ENCODE measurements at places on chromosomes 5 and 9.

DNA sequence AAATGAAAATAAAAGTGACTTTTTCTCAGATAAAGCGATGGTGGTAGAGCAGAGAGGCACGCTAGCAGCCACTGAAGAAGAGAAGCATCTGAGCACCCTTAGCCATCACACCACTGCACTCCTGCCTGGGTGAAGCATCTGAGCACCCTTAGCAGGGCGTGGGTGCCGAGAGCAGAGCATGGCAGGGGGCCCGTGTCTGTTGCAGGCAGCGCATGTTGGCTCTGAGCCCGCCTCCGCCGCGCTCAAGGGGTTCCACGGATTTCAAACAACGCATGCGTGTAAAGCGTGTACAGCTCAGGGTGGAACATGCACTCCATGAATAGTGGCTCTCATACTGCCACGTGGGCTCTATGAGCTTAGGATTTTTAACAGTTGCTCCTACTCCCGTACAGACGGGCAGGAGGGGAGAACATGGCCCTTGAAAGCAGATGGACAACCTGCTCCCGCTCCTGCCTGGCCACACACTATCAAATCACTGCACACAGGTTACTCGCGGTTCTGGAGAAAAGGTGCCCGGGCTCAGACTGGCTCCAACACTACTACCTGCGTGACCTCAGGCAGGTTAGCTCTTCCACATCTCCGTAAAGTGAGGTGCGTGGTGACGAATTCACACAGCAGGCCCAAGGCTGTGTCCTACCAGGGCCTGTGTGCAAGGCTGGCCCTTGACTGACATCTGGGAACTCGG, 12.1 kb downstream of the LRRC14B start:
- no peak for DNase-seq

GRCh38 chr5:53971131-53971530, 339.2 kb downstream of the ARL15 start:
- DNase-seq: no peak

DNA sequence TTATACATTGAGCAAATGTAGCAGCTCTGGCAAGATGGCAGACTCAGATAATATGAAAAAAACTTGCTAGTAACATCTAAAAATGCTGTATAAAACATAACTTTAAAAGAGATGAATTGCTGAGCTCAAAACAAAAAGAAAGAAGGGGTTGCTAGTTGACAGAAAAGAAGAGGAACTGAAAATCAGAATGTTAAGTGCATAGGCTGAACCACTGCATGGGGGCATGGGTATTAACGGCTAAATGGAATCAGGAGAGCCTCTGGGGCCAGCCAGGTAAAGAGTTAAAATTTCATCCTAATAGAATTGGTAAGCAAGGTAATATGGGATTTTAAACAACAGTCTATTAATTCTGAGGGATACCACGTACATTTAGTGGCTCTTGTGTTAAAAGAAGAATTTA, 146.8 kb downstream of the SMC2 start:
- DNase-seq: no peak

GRCh38 chr5:170313344-170313743, 15.8 kb upstream of the LCP2 start:
- no peak for DNase-seq

GRCh38 chr9:133165452-133165730, 1.7 kb upstream of the GBGT1 start:
- no peak for DNase-seq

DNA sequence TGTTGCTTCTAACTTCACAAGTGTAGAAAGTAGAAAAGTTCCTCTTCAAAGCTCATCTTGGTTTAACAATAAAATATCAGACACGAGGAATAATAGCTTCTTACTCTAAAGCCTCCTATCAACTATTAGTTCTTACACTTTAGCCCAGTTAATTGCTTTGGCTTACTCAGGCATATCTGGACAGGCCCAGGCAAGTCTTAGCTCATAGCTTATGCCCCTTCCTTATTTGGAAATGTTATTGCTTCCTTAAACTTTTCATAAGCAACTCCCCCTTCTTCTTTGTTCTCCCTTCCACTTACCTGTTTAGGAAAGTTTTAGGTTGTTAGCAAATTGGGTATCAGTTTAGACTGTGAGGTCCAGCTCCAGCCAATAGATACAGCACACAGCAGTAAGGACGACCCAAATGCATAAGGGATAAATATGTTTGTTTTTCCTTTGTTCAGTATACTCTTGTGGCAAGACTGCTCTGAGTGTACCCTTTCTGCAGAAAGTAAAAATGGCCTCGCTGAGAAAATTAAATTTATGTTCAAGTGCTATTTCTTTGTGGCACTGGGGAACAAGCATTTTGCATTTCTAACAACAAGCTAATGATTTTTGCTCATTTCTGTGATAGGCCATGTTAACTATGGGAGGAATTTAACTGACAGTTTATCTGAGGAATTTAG, 162.1 kb downstream of the SMC2 start:
- no peak for DNase-seq

- DNase-seq: no peak
Observed at GRCh38 chr5:44885903-44886302, 77.2 kb downstream of the MRPS30 start.

DNA sequence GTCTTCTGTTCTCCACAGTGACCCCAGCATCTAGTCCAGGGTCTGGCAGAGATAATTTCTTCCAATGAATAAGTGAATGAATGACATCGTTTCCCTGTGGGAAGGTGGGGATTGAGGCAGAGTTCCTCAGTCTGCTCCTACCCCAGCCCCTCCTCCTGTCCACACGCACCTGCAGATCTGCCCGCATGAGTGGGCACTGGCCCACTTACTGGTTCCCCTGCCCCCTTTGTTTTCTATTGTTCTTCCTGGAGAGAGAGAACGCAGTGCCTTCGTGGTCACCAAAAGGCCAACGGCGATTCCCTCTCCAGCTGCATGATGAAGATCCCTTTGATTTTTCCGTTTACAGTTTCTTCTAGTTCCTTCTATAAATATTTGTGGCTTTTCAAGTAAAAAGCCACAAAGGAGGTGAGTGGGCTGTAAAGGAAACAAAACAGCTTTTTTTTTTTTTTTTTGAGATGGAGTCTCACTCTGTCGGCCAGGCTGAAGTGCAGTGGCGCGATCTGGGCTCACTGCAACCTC, 5.8 kb upstream of the FPGS start:
- no peak for DNase-seq

DNA sequence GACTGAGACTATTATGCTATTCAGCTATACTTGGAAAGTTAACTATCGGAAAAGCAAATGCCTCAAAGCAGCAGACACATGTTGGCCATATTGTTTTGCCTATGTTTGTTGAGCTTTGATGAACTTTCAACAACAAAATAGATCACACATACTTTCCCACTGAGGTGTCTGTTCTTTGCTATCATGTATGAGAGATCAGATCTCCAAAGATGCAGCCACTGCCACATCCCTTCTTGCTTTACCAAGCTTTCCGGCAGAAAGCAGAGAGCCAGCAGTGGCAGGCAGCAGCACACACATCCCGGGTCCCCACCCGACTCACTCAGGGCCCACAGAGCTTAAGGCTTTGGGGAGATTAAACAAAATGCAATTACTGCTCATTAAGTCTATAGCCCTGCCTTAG, 18.8 kb downstream of the ZBTB5 start:
- DNase-seq: no peak

DNA sequence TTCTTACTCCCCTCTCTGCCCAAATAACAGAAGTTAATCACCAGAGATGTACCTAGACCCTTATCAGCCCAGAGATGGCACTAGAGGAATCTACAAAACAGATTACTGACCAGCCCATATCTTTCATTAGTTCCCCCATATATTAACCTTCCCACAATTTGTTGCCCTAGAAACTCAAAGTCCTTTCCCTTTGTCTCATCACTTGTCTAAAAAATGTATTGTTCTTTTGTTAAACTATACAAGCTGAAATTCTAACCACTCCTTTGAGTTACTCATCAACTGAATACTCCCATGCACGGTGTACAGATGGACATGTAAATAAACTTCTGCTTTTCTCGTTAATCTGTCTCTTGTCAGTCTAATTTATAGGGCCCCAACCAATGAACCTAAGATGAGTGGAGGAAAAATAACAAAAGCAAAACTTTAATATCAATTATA, 130.9 kb downstream of the CCDC192 start:
- DNase-seq: no peak

- no peak for DNase-seq
Observed at GRCh38 chr5:22593592-22593991, 259.6 kb downstream of the CDH12 start.

DNA sequence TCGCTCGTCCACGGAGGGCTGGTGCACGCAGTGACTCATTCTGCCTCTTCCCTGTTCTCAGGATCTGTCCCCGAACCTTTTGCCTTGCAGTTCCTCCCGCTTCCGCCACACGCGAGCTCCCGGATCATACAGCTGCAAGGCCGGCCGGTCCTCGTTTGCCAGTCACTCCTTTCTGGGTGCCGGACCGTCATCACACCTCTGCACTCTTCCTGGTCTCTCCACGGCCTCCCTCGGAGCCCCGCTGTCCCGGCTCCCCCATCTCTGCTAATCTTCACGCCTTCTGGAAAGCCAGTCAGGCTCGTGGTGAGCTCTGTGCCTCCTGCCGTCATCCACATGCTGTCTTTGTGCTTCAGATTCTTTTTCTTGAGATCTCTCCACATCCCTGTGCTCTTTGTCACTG, 91.8 kb downstream of the STX17 start:
- DNase-seq: no peak

DNA sequence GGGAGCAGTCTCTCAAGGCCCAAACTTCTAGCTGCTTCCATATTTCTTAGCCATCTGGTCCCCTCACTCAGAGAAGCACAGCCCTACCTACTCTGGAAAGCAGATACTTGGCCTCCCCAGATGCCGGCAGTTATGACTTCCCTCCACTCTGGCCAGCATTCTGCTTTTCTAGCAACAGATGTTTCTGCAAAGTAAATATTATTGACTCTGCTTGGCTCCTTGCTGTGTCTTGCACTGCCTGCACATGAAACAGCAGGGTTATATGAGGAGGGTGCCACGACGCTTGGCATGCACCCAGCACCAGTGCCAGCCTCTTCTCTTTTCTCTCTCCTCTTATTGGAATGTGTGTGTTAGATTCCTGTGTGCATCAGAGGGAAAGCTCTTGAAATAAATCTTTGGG, 99.7 kb downstream of the ARHGAP26 start:
- no peak for DNase-seq

Measured in stimulated activated CD4-positive, alpha-beta T cell treated with anti-CD3 and anti-CD28 coated beads, TNF-alpha, amount 100 ng/mL, for 1 hour (primary cell).